Neuronal stem cell (in vitro differentiated cells): ENCODE measurements at places on chromosomes 16 and 17.

GRCh38 chr17:61161615-61162134 is 238.0 kb upstream of the TBX2 start:
- peaks cover 34% of the 10 kb centered on the region for H3K4me1 ChIP-seq
- H3K27me3 ChIP-seq = no peaks in the 10 kb centered on the region
- H3K27ac ChIP-seq = no peak overlapping the region
- DNase-seq = no peak
- no peaks in the 10 kb centered on the region for H3K36me3 ChIP-seq

- no peak overlapping the region for H3K27ac ChIP-seq
- H3K36me3 ChIP-seq = peaks cover 10% of the 10 kb centered on the region
Observed at GRCh38 chr16:646679-647172, 2.4 kb upstream of the WDR90 start.

GRCh38 chr16:81268509-81268908 is 30.0 kb downstream of the BCO1 start:
- no peak overlapping the region for H3K27ac ChIP-seq
- H3K4me3 ChIP-seq = no peak overlapping the region
- no peaks in the 10 kb centered on the region for H3K4me1 ChIP-seq

DNA sequence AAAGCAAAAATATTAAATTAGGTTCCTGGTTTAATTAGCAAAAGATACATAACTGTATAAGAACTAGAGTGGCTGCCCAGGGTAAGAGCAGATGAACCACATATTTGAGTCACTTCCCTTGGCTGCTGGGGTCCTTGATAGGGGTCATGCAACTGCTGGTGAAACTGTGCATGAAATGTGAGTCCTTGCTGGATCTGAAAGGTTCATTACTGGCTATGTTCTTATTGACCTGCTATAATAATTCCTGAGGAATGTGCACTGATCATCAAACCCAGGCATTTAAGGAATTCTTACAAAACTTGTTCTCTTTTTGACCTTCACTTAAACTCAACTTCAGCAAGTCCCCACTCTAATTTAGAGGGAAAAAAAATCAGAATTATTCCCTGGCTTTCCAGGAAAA is 183.4 kb downstream of the ZNF18 start:
- no peaks in the 10 kb centered on the region for H3K27me3 ChIP-seq
- H3K4me1 ChIP-seq = no peaks in the 10 kb centered on the region
- H3K36me3 ChIP-seq = no peaks in the 10 kb centered on the region
- DNase-seq = no peak
- no peak overlapping the region for H3K27ac ChIP-seq

GRCh38 chr16:87278191-87279093 is 38.8 kb downstream of the C16orf95 start:
- no peaks in the 10 kb centered on the region for H3K36me3 ChIP-seq
- no peak overlapping the region for H3K4me3 ChIP-seq
- DNase-seq = peak; percentile 65
- H3K27me3 ChIP-seq = no peaks in the 10 kb centered on the region

GRCh38 chr16:11253009-11253994 is 2.7 kb downstream of the SOCS1 start:
- H3K36me3 ChIP-seq = no peaks in the 10 kb centered on the region
- no peak for DNase-seq
- peaks cover 8% of the 10 kb centered on the region for H3K4me1 ChIP-seq

GRCh38 chr17:73200476-73200875 is 7.6 kb downstream of the COG1 start:
- DNase-seq = no peak
- H3K4me3 ChIP-seq = no peak overlapping the region
- H3K27me3 ChIP-seq = no peaks in the 10 kb centered on the region
- no peaks in the 10 kb centered on the region for H3K4me1 ChIP-seq
- H3K27ac ChIP-seq = no peak overlapping the region

DNA sequence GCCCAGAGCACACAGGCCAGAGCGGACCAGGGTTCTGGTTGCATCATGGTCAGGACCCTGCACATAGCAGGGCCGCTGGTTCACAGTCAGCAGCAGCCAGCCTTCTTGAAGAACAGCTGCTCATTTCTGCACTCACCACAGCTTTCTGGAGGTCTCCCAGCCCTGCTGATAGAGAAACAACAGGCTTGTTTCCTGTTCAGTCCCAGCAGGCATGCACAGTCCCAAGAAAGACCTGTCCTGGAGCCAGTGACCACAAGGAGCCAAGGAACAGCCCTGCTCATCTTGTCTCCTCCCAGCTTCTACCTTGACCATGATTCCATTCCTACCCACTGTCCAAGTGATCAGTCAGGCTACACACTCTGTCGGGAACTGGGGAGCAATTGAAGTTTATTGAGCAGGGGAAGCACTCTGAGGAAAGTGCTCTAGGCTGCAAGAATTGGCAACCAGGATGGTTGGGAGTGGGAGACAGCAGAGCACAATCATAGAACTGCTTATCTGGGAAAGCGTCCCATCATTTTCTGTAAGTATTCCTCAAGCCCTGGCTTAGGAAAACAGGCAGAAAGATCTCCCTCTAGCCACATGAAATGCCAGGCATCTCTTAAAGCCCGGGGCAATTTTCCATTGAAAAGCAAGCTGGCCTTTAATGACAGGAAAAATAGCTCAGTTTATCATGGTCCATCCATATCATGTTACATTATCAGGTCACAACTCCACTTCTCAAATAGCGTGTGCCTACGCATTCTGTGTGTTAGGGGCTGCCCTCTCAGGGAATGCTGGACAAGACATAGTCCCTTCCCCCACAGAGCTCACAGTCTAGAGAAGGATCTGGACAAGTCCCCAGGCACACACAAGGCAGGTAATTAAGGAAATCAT is 155.4 kb upstream of the FOXF1 start:
- peaks cover 23% of the 10 kb centered on the region for H3K27me3 ChIP-seq
- no peak overlapping the region for H3K27ac ChIP-seq
- no peak overlapping the region for H3K4me3 ChIP-seq
- DNase-seq = no peak

- no peak overlapping the region for H3K4me3 ChIP-seq
- H3K27me3 ChIP-seq = no peaks in the 10 kb centered on the region
Observed at GRCh38 chr17:7676533-7676932, 10.8 kb downstream of the TP53 start.

DNA sequence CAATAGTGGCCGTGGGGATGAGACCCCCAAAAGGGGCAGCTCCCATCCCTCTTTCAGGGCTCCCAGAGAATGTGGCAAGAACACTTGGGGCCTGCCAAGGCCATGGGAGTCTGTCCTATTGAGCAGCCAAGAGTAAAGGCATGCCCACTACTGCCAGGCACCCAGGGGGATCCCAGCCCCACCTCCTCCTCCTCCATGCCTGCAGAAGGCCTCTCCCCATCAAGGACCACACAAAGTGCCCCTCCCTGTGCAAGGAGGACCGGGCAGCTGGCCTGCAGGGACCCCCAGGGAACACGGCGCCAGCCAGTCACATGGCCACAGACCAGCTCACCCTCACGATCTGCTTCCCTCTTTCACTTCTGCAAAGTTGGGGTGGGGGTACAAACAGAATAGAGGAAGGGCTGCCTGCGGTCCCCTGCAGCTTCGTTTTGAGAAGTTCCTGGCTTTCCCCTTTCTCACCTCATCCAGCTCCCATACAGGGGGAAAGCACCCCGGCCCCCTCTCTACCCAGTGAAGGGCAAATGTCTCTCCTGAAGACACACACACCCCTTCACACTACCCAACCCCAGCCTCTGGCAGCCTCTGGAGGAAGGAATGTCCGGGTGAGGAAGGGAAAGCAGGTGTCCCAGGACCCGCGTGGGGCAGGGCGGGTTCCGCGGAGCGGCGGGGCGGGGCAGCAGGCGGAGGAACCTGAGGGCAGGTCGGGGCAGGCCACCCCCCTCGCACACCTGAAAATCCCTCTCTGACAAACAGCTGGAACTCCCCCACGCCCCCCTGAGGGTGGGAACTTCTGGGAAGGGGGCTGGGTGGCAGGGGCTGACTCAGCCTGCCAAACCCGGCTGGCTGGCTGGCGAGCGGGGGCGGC is 2.0 kb downstream of the PPP1R9B start:
- peaks cover 33% of the 10 kb centered on the region for H3K36me3 ChIP-seq
- H3K4me1 ChIP-seq = peaks cover 27% of the 10 kb centered on the region
- no peaks in the 10 kb centered on the region for H3K27me3 ChIP-seq
- H3K4me3 ChIP-seq = peak overlapping the region; percentile 75
- DNase-seq = no peak
- no peak overlapping the region for H3K27ac ChIP-seq
